ENCODE measurements at places on chromosomes 4 and X.

DNA sequence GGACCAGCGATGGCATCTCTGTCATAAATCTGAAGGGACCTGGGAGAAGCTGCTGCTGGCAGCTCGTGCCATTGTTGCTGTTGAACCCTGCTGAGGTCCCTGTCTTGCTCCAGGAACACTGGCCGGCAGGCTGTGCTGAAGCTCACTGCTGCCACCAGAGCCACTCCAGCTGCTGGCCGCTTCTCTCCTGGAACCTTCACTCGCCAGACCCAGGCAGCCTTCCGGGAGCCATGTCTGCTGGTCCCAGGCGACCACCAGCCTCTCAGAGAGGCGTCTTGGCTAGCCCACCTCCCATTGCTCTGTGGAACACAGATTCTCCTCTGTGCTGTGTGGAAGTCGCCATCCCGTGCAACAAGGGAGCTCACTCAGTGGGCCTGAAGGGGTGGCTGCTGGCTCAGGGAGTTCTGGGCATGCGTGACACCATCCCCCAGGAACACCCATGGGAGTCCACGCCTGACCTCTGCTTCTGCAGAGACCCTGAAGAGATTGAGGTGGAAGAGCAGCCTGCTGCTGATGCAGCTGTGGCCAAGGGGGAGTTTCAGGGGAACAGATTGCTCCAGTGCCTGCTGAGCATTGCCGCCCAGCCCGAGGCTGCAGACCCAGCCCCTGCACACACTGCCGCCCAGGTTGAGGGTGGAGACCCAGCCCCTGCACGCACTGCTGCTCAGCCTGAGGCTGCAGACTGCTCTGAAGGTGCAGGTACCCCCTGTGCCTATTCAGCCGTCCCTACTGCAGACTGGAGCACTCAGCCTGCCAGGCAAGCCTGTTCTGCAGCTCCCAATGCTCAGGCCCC, 33.1 kb upstream of the CYP4V2 start:
- no peak for DNase-seq

DNA sequence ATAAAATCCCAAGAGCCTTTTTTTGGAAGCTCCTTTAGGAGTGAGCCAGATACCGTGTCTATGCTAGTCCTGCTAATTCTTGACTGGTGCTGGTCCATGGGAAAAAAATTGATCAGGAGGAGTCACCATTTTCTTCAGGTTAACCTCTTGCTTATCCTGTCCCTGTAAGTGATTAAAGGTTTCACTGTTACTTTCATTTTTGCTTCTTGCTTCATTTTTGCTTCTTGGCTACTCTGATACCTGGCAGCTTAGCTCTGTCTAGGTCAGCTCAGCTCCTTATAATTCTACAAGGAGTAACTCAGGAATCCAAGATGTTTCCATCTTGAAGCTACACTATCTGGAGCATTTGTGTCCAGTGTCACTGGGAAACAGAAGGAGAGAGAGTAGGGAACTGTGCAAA, 45.7 kb downstream of the AFM start:
- no peak for DNase-seq

GRCh38 chr4:60989141-60989540, 211.0 kb upstream of the ADGRL3 start:
- no peak for DNase-seq

DNA sequence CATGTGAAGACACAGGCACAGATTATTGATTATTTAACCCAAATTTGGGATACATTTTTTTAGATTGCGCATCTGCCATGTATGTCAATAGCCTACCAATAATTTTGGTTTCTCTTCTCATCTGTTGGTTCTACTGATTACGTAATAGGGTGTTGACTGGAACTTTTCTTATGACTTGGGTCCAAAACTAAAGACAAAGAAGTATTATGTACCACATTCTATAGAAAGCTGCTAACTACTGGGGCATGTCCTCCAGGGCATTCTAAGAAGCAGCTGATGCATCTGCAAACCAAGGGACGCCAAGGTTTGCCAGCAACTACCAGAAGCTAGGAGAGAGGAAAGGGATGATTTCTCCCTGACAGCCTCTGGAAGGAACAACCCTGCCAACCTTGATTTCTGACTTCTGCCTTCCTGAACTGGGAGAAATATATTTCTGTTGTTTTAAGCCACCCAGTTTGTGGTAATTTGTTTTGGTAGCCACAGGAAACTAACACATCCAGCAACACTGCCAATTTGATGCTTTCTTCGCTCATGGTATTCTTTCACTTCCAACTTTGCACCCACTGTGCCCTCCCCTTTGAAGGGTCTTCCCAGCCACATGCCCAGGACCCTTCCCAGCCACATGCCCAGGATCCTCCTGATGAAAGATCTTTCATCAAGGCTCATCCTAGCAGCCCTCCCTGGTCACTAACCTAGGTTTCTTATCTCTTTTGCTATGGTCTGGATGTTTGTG, 15.9 kb upstream of the TLR1 start:
- DNase-seq, result no peak

DNA sequence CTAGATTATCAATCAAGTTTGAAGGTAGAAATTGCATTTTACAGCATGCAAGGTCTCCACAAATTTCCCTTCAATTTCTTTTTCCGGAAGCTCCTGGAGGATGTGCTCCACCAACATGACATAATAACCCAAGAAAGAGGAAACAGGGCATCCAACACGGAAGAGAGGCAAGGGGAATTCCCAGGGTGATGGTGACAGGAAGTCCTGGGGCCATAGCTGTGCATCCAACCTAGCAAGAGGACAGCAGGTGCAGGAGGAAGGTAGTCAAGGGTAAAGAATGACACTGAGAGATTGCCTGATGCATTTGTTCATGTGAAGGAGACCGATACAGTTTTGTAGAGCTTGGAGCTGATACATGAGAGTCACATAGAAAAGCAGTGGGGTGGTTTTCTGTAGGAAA, 115.7 kb upstream of the LSM6 start:
- peak; percentile 96 for DNase-seq
